ENCODE measurements at places on chromosomes 3 and 15.

DNA sequence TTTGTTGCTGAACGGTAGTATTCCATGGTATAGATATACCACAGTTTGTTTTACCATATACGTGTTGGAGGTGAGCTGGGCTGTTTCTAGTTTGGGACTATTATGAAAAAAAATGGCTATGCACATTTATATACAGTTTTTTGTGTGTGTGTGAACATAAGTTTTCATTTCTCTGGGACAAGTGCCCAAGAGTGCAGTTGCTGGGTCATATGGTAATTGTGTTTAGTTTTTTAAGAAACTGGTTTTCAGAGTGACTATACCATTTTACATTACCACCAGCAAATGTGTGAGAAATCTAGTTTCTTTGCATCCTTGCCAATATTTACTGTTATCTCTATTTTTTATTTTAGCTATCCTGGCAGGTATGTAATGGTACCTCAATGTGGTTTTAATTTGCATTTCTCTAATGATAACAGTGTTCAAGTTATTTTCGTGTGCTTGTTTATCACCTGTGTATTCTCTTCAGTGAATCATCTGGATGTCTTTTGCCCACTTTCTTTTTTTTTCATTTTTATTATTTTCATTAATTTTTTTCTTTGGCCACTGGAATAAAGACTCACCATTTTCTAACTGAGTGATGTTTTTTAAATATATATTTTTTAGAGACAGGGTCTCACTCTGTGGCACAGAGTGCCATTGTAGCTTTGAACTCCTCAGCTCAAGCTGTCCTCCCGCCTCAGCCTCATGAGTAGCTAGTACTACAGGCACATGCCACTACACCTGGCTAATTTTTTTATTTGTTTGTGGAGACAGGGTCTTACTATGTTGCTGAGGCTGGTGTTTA, 75.3 kb downstream of the ZNF609 start:
- no peak for DNase-seq

- DNase-seq = no peak
Observed at GRCh38 chr15:96851613-96852012, 521.1 kb downstream of the NR2F2 start.

GRCh38 chr15:39931615-39932014, 2.3 kb upstream of the EIF2AK4 start:
- no peak for DNase-seq

DNA sequence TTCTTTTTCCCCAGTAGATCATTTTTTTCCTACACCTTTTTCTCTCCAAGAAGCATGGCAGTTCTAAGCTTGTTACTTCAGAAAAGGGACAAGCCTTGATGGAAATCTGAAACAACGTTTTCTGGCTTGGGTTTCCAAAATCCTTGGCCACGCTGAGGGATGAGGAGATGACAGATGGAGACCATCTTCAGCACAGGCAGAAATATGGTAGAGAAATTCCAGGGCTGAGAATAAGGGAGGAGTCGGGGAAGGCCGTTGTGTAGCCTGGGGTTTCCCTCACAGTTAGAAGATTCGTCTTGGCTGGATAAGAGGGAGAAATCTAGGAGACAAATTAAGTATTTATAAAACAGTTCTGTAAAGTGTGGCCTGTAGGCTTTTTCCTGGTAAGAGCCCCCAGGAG, 33.9 kb upstream of the STT3B start:
- no peak for DNase-seq

- no peak for DNase-seq
Observed at GRCh38 chr3:197956626-197956988, 3.4 kb upstream of the LMLN start.

- DNase-seq = no peak
Observed at GRCh38 chr15:99954361-99955180, 221.3 kb upstream of the LYSMD4 start.

GRCh38 chr3:133474817-133475216, 75.0 kb downstream of the BFSP2 start:
- no peak for DNase-seq

DNA sequence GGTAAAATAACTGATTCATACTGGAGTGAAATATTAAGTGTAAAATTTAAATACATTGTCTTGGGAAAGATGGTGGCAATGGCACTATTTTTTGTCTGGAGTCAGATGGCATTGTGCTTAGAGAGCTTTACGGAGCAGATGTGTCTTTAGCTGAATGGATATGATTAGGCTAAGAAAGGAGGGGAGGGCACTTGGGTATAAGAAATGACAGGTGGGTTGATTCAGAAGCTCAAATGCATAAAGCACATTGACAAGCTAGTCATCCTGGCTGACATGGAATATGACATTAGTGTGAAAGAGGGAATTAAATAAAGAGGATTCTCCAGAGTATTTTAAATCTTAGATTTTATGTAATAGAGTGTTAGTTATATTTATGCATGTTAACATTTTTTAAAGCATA, 570.1 kb upstream of the CBLB start:
- no peak for DNase-seq

GRCh38 chr15:51536965-51537574, 85.5 kb downstream of the DMXL2 start:
- DNase-seq = no peak

GRCh38 chr15:57509126-57509525, 82.6 kb upstream of the MYZAP start:
- DNase-seq = no peak

- no peak for DNase-seq
Observed at GRCh38 chr3:18806633-18807032, 341.7 kb upstream of the KCNH8 start.

- no peak for DNase-seq
Observed at GRCh38 chr15:58460116-58460790, 28.5 kb downstream of the LIPC start.

GRCh38 chr15:84953726-84954125, 27.9 kb upstream of the PDE8A start:
- no peak for DNase-seq

DNA sequence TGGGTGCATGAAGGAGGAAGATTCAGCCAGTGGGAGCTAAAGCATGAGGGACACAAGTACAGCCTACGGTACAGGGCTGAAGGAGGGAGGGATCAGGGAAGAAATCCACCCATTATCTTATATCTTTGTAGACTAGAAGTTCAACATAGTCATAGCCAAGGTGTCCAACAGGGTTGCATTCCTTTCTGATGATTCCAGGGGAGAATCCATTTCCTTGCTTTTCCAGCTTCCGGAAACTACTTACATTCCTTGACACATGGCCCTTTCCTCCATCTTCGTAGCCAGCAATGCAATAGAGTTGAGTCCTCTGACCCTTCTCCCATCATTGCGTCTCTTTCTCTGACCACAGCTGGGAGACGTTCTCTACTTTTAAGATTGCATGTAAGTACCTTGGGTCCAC, 471.0 kb upstream of the SEMA6D start:
- no peak for DNase-seq

DNA sequence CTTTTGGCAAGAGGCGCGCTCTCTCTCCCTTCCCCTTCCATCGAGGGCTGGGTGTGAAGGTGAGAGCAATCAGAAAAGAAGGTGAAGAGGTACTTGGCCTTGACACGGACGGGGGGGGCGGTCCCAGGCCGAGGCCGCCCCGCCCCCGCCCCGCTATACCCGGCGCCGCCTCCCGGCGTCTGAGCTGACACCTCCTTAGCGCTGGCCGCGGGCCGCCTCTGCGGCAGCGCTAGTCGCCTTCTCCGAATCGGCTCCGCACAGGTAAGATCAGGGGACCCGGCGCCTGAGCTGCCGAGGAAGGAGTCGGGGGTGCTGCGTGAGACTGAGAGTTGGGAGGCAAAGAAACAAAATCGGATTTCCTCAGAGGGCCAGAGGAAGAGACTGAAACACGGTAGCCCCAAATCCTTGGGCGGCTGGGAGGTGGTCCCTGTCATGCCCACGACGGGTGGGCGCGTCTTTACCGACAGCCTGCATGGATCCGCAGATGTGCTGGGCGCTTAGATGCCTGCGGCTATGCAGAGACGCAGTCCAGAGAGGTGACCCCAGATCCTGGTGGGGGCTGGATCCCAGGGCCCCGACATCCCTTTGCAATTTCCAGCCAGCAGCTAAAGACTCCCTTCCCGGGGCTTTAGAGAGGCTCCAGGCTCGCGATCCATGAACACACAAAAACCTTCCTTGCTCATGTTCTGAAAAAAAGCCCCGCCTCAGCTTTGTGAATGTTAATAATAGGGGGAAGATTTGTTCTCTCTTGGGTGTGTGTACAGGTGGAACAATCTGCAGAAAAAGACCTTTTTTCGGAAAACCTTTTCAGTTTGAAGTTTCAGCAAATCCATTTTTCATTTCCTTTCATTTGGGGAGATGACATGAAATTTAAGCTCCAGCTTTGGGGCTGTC, at the start of gene ENTPD3:
ENTPD3 (plus strand) TSS at position 184 of the 894 bp plus-strand sequence. CDS start 874 bp downstream, outside the sequence.
- DNase-seq = peak; percentile 18

DNA sequence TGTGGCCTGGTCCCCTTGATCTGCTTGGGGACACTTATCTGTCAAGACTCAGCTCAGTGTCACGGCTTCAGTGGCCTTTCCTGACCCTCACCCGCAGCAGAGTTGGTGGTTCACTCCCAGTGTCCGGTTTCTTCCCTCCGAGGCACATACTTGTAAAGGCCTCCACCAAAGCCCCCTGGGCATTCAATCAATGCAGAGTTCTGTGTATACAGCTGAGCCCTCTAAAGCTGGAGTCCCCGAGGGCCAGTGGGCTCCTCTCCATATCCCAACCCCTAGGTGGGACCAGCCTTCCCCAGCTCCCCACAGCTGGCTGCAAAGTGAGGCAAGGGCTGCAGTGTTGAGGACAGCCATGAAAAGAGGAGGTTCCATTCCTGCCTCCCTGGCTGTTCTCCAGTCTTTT, 70.9 kb upstream of the RGMA start:
- DNase-seq = no peak

DNA sequence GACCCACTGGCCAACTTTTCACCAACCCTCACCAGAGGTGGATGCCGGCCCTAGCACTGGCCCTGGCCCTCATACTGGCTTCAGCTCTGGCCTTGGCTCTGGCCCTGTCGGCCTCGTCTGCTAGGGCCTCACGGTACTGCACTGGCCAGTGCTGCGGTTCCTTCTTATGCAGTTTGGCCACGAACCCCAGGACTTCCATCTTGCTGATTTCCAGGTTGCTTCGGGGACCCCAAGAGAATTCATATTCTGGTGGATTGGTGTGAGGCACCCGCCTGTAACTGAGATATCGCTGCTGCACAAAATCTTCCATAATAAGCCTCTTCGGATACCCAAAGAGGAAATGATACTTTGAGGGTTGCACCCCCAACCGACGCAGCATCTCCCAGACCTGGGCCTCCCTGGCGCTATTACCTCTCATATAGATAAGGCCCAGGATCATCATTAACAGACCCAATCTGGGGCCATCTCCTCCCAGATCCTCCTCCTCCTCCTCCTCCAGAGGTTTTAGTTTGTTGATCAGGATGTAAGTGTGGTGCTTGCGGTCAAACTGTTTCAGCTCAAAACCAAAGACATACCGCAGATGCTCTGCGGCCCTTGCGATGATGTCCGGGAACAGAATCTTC, 883 bp downstream of the MAGEF1 start:
- DNase-seq = no peak

GRCh38 chr15:72141171-72142084, 23.2 kb downstream of the SENP8 start:
- DNase-seq = no peak

DNA sequence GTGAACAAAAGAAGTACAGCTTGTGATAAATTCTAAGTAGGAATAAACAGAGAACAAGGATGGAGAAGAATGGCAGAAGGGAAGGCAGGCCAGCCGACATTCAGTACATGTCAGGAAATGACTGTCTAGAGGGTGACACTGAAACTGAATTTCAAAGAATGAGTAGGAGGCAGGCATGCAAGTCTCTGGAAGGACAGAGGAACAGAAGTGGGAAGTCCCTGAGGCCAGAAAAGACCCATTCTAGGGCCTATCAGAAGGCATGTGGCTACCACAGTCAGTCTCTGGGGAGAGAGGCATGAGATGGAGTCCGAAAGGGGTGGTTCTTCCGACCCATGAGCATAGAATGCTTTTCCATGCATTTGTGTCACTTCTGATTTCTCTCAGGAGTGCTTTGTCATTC, 243.5 kb upstream of the UBE2E2 start:
- no peak for DNase-seq

DNA sequence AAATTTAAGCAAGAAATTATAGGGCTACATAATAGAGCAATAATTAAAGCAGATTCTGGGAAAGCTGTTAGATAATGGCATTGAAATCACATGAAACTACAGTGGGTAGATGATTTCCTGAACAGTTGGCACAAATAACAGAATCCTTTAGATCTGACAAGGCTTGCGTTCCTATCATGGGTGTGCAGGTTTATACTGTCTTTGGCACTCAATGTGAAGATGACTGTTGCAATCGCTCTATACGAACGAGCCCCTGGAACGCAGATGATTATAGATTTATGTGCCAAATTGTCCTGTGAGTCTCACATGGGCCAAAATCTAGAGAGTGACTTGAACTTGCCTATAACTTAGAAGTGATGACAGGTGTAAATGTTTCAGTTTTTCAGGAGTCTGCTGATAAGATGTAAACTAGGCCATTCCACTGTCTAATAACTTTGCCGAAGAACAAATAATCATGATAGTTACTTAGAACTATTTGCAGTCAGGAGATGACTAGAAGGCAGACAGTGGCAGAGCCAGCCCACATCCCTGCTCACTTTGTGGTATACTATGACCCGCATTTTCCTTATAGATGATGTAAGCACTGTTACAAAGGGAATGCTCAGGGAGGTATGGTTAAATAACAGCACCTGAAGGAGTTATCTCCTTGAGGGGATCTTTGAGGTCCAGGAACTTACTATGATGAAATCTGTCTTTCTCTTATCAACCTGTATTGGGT, 30.5 kb upstream of the TRPC1 start:
- DNase-seq = no peak

DNA sequence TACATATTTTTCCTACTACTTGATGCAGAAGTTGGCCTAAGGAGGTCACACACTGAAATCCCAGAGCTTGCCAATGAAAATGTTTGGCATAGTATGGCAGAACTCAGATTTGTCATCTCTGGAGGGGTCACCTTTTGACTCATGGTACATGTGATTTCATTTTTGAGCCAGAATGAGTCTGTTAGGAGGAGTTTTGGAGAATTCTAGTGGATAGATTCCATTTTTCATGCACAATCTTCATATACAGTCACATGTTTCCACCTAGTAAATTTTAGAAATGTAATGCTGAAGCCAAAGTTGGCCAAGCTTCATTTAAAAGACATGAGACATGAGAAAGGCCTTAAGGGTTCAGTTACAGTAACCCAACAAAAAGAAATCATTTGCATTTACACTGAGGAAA, 97.8 kb upstream of the IGSF10 start:
- DNase-seq = no peak

DNA sequence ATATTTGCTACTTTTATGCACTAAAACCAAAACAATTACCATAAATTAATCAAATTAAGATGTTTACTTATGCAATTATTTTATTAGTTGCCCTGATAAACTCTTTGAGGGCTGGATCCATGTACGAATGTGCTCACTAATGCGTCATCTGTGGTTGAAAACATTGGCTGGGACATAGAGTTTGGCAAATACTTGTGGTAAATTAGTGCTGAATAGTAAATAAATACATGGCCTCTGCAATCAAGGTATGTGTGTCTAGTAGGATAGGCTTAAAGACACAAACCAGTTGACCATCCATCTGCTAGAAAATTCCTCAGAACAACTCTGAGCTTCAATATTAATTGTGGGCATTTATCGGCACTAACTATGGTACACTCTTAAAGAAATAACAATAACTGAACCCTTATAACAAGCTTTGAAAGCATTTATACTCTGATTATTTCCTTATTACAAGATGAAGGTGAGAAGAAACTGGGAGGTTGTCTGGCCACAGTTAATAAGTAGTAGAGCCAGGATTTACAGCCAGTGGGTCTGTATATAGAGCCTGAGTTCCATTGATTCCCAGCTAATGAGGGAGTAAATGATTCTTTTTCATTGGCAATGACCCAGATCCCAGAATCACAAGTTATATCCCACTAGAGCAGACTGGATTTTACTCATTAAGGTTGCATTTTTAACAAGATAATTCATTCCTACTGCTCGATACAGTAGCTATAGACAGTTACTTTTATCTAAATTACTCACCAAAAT, 169.5 kb upstream of the CNTN6 start:
- no peak for DNase-seq

Data from nucleus accumbens (tissue), 56 donors.